ENCODE measurements at places on chromosomes 13 and 19.

DNA sequence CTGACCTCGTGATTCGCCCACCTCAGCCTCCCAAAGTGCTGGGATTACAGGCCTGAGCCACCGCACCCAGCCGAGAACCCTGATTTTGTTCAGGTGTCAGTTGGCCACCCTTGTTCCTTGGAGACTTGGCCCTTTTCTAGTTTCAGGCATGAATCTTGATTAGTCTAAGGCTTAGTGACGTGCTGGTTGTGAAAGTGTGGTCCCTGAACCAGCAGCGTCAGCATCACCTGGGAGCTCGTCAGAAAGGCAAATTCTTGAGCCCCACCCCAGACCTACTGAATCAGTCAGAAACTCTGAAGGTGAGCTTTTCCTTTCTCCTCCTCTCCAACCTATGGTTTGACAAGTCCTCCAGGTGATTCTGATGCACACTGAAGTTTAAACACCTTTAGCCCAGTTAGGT is 35.2 kb downstream of the CACNG6 start:
- no peak for DNase-seq

- no peak for DNase-seq
Observed at GRCh38 chr13:114008964-114009589, 35.2 kb upstream of the C13orf46 start.

DNA sequence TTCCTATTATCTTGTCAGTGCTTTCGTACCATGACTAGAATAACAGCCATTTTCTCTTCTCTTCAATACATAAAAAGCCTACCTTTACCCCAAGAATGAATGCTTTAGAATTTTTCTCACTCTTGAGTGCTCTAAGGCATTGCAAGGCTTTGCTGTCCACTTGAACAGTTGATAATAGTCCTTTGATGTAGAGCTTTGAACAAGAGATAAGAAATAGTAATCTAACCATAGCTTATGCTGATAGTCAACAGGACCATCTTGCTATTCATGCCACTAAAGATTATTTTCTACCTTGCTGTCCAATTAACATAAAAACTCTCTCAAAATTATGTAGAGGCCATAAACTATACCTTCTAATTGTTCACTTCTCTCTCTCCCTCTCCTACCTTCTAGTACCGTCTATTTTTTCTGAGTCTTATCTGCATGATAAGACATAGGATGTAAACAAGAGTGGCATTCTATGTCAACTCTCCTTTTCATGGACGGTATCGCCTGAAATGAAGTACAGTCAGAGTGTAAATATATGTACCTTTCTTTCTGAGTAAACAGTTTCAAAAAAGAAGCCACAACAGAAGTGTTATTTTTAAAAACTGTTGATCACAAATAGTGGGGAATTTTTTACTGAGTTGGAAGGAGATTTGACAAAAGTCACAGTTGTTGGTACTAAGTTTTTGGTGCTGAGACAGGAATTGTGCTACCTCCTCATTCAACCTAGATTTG is 297.9 kb downstream of the NDFIP2 start:
- no peak for DNase-seq

- peak; percentile 77 for DNase-seq
Observed at GRCh38 chr13:112588490-112589297, 741 bp upstream of the TUBGCP3 start.

DNA sequence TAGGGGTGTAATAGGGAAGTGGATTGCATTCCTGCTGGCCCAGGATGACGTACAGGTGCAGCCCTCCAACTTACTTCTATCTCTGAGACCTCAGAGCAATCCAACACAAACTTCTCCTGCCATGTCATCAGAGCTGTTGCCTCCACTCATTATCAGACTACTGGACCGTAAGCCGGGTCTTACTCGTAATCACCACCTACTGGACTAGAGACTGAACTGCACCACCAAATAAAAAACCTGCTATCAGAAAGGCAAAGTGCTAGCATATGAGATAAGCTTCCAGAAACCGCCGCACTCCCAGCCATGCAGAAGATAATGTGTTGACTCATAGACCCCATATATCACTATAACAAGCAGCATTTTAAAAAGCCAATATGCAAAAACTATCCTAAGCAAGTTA is 102.0 kb downstream of the SLITRK1 start:
- peak; percentile 63 for DNase-seq

GRCh38 chr19:55465460-55466240 is 1.1 kb upstream of the C19orf85 start:
- DNase-seq: peak; percentile 48

GRCh38 chr13:71605744-71606143 is 261.3 kb downstream of the DACH1 start:
- DNase-seq: no peak

DNA sequence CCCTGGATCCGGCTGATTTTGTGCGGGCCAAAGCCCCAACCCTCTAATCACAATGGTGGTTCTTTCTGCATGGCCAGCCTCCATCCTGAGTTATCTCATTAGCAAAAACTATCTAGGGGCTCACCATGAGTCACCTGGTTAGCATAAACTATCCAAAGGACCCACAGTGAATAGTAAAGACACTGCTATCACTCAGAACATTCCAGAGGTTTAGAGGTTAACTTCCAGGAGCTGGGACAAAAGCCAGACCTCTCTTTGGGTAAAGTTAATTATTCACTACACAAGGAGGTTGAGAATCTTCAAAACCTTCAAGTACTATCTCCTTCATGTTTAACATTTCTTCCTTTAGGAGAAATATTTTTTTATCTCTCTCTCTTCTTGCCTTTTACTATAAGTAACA is 18.8 kb upstream of the PPP5C start:
- no peak for DNase-seq

- no peak for DNase-seq
Observed at GRCh38 chr13:97798836-97799235, 154.6 kb upstream of the IPO5 start.

GRCh38 chr13:32542221-32542620 is 3.6 kb upstream of the N4BP2L2 start:
- no peak for DNase-seq

DNA sequence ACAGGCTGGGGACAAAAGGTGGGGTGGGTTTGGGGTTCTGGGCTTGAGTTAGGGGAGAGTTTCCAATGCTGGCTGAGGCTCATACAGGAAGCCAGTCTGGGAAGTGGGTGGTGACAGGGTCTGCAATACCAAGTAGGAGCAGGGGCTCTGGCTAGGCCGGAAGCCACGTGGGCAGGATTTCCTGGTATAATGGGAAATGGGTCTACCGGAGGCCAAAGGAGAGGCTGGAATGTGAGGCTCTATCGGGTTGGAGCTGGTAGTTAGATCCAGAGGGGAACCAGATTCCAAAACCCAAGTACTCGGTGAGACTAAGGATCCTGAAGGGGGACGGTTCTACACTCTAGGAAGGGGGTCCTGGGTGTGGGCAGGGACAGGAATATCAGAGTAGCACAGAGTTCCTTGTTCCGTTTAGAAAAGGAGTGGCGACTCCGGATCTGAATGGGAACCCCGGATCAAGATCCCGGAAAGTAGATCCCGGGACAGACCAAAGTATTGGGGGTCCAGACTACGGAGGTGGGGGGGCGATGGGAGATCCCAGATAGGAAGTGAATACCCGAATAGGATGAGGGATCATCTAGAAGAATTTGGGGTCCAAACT is 802 bp downstream of the CDC37 start:
- DNase-seq: no peak

DNA sequence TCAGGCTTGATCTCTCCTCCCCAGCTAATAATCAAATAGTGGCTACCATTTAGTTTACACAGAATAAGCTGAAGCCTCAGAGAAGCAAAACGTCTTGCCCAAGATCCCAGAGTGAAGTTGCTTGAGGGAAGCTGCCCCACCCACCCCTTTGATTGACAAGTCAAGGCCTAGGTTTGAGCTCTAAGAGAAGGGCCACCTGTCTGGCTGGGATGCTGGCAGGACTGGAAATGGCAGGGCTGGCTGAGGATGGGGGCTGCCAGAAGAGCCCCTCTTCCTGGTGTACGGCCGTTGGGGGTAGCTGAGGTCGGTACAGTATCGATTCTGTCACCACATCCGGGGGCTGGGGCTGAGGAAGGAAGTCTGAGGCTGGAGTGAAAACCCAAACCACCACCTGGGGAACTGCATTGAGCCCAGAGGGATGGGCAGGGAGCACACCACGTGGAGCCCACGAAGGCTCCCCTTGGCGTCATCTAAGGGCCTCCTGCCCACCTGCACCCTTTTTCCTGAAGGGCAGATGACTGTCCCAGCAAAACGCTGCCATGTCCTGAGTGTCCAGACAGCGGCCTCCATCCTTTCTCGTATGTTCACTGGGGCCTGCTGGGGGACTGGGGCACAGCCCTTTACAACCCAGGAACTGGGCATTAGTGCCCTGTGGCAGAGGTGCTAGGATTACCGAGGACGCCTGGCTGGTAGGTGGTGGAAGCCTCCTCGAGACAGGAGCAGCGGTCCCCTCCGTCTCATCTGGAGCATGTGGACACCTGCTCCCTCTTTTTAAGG is 1.4 kb upstream of the PRKD2 start:
- no peak for DNase-seq

GRCh38 chr13:91400063-91400399 is 1.6 kb downstream of the GPC5 start:
- DNase-seq: no peak

GRCh38 chr13:66803808-66804456 is 426.2 kb downstream of the PCDH9 start:
- DNase-seq: no peak

GRCh38 chr13:67538906-67539305 is 308.8 kb upstream of the PCDH9 start:
- DNase-seq: no peak

DNA sequence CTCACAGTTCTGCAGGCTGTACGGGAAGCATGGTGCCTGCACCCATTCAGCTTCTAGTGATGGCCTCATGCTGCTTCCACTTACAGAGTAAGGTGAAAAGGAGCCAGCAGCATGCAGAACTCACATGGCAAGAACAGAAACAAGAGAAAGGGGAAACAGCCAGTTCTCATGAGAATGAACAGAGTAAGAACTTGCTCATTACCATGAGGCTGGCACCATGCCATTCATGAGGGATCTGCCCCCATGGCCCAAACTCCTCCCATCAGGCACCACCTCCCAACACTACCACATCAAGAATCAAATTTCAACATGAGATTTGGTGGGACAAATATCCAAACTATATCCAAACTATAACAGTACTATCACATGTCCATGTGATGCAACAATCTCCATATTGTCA is 72.1 kb downstream of the KATNAL1 start:
- peak; percentile 47 for DNase-seq

GRCh38 chr13:113060557-113061270 is 44.9 kb upstream of the F7 start:
- no peak for DNase-seq

DNA sequence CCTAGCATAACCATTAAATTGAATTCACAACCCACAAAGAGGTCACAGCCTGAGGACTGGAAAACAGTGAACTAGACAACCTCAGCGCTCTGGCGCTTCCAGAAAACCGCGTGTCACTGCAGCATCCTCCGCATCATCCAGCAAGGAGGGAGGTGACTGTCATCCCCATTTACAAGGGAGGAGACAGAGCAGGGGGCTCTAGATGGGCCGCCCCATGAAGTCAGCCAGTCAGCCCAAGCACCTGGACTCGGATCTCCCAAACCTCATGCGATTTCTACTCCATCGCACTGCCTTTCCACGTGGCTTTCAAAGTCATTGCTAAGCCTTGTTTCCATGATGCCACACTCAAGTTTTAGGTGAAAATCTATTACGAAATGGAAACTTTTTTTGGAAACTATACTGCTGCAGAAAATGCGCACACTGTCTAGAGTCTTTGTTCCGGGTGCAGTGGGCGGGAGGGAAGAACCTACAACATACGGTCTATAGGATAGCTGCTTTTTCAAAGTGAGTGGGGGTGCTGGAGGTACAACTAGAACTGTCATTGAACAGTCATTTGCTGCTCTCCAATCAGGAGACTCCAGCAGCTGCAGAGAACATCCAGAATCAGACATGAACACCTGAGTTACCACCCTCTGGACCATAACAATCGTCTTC is 2.8 kb downstream of the AP3D1 start:
- no peak for DNase-seq

GRCh38 chr19:33407716-33408115 is 34.2 kb downstream of the CEBPG start:
- DNase-seq: peak; percentile 21

- DNase-seq: peak; percentile 81
Observed at GRCh38 chr13:44259045-44260027, 114.3 kb upstream of the SERP2 start.

DNA sequence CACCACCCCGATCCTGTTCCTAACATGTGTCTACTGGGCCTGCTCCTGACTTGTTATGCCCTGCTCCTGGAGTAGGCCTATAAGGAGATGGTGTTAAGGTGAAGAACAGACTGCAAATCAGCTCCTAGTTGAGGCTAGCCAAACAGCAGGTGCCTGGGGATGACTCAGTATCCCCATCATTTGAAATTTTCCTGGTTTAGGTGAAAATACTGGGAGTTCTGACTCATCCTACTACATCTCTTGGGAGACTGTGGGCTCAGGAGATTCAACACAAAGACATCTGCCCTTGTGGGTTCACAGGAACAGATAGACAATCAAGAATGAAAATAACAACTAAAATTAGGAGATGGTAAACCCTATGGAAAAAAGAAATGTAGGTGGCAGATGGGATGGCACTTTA is 41.2 kb downstream of the BRD4 start:
- no peak for DNase-seq

GRCh38 chr13:111865046-111865445 is 201.9 kb upstream of the SOX1 start:
- no peak for DNase-seq

DNA sequence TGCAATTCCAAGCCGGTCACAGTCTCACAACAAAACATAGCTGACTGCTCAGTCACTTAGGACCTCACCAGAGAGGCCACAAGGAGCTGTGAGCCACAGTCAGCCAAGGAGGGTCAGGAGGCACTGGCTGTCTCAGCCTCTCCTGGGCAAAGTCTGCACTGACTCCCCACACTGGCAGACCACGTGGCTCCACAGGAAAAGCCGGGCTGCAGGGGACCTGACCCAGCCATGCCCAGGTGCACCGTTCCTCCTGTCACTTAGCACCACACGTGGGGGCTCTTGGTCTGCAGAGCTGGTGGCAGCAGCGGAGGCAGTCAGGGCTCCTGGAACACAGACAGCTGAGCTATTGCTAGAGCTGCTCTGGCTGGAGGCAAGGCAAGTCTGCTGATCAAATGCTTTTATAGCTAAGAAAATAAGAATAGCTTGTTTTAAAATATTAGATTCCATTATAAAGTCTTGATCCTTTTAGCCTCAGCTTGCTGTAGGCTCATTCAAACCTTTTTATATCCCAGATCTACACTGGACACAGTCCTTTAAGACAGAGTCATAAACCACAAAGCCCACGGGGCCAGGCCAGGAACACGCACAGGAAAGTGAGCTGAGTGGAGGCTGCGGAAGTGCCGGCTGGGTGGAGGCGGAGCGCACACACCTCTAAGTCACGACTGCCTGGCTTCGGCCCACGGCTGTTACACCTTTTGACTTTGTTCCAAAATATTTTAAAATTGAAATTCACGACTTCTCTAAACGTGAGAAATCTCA is 744.1 kb downstream of the UQCRFS1 start:
- no peak for DNase-seq

- peak; percentile 5 for DNase-seq
Observed at GRCh38 chr13:21675095-21675991, 4.5 kb downstream of the FGF9 start.

GRCh38 chr19:1087813-1088415 is 7.3 kb downstream of the POLR2E start:
- no peak for DNase-seq

All from erythroblast (primary cell).